Omental fat pad (tissue), 4 donors: ENCODE measurements at places on chromosomes 1 and 21.

DNA sequence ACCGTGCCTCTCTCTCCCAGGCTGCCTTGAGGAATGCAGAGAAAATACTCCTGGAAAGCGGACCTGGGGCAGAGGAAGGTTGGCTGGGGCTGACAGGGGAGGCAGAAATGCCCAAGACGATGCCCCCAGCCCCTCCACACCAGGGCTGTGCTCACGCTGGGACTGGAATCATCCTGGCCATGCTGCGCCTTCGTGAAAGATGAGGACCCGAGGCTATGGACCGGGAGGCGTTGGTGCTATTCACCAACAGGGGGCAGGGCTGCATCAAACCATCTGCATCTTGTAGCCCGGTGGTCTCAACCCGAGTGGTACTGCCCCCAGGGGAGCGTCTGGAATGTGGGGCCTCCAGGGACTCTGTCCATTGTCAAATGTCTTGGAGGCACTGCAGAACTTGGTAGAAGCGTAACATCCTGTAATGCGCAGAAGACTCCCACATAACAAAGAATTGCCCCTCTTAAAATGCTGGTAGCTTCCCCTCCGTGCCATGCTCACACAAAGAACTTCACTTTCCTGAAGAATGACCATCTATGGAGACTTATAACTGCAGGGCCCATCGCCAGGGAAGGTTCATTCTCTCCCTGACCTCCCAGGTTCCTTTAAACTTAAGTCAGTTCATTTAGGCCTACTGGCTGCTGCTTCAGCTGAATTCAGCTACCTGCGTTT, 251.2 kb downstream of the RRAGC start:
- DNase-seq = no peak

DNA sequence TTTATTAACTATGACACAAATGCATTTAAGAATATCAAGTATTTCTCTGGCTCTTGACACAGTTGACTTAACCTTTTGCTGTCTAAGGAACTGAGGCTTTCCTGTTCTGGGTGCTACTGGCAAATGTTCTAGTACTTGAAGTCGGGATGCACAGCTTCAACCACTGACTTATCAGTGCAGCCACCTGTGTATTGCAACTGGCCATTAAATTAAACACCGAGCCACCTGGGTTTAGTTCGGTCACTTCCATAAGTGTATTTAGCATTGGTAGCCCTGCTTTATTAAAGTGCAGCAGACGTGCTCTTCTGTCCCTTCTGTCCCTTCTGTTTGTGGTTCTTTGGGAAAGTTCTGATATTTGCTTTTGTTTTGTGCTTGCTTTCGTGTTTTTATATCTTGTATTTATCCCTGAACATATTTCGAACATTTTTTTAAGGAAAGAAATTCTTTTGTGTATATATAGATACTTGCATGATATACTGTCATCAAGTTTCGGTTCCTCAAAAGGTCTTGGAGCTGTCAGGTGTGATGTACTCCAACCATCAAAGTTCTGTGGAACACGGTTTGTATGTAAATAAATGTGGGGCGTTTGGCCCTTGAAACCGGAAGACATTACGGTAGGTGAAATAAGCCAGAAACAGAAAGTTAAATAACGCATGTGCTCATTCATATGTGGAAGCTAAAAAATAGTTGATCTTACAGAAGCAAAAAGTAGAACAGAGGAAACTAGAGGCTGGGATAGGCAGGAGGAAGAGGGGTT, 297.9 kb upstream of the GREM2 start:
- no peak for DNase-seq

DNA sequence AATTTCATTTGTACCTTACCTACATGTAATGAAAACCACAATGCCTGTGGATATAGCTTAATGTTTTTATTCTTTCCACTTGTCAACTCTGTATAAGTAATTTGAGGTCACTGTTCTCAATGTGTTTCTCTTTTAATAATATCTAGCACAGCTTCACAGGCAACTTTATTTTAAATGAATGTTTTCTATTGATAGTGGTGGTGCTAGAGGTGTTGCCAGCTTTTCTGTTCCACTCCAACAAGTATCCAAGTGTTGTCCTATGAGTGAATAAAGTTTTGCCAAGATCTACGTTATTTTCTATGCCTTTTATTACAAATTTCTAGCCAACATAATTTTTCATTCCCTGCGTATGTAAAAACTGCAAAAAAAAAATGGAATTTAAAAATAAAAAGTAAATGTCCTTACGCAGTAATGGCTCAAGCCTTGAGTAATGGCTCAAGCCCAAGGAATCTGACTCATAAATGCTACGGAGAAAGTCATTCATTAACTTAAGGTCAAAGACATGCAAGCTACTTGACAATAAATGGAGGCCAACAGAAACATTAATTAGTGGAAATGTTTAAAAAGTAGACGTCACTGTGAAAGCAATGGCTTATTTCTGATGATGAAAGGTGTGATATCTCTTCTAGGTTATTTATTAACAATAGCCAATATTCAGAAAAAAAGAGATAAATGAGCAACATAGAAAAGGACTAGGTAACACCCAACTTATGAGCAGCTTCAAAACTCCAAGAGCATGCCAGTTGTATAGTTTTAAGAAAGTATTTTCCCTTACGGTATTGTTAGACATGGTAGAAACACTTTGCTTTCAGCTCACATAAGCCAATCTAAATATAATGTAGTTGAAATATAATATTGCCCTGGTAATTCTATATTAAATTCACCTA, 71.4 kb downstream of the SLC44A5 start:
- DNase-seq = no peak

- peak; percentile 93 for DNase-seq
Measured at GRCh38 chr1:234533975-234534876, 55.2 kb upstream of the TARBP1 start.

DNA sequence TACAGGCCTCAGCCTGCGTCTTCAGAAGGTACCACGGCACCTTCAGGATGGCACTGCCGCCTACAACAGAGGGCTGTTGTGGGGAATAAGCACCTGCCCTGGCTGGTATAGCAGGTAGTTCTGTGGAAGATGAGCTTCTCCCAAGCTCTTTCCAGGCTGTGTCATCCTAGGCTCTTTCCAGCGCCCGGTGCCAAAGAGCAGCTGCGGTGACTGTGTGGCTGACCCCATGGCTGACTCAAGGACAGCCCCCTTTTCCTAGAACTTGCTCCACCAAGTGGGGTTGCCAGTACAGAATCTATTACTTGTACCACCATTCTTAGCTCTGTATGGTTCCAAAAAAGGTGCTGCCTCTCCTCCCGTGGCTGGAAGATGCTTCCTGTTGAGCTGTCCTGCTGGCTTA, 21.9 kb upstream of the EVA1B start:
- no peak for DNase-seq

GRCh38 chr21:34844924-34845238, 176.1 kb downstream of the CLIC6 start:
- no peak for DNase-seq

GRCh38 chr1:240004086-240004749, 87.5 kb upstream of the FMN2 start:
- no peak for DNase-seq

DNA sequence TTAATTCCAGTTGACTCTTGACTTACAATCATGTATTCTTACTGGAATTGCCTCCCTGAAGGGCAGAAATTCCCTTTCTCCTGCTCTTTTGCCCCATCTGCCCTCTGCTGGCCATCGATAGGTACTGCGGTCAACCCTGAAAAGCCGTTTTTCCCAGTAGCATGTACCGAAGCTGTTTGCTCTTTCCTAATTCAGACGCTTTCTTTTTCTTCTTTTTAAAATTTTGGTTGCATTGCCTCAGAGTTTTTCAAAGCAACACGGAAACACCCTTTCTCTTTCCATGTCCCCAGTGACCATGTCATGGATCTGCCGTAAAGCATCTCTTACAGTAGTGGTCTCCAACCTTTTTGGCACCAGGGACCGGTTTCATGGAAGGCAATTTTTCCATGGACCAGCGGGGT, 164.2 kb upstream of the C1orf21 start:
- DNase-seq = no peak

- DNase-seq = no peak
Measured at GRCh38 chr1:209770636-209771415, 13.5 kb downstream of the C1orf74 start.

DNA sequence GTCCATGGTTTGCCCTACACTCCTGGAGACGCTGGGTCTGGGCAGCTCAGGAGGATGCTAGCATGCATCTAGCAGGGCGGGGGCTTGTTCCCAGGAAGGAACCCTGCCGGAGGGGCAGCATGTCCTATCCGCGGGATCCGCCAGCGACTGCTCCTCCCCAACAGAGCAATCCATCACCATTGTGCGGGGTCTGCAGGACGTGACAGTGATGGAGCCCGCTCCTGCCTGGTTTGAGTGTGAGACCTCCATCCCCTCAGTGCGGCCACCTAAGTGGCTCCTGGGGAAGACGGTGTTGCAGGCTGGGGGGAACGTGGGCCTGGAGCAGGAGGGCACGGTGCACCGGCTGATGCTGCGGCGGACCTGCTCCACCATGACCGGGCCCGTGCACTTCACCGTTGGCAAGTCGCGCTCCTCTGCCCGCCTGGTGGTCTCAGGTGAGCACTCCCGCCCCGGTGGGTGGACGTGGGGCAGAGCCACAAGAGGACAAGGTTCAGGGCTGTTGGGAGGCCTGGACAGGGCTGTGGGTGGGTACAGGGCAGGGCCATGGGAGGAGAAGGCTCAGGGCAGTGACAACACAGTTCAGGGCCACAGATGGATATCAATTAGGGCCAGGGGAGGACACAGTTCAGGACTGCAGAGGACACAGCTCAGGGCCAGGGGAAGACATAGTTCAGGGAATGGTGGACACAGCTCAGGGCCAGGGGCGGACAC, 71.3 kb downstream of the OBSCN start:
- DNase-seq = peak; percentile 13

DNA sequence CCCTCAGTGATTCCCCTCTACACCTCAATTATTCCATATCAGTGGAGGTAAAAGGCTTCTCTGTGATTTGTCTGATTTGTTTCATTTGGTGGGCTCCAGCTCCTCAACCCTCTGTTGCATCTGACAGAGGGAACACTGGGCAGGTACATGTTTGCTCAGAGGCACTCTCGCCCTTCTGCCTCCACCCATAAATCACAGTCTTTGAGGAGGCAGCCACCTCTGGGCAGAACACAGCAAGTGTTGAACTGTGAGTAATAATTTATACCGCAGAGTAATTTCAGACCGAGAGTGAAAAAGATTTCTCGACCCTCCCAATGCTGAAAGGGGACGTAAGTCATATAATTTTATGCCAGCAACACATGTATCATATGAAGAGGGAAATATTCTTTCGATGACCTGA, 330.1 kb upstream of the PBX1 start:
- no peak for DNase-seq

DNA sequence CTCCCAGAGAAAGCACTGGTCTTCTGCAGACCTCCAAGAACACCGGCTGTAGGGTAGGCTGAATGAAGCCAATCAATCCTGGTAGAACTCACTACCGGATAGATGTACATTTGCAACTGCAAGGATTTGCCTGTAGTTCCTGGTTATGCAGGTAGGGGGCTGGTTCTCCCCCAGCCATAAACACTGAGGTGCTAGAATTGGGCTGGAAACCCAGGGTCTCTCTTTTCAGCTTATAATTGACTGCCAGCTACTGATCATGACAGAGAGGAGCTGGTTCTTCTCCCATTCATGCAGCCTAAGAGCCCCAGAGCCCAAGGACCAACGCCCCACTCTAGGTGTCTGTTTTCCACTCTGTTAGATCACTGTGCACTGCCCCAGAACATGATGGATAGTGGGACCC, 21.5 kb upstream of the MTARC2 start:
- DNase-seq = no peak

DNA sequence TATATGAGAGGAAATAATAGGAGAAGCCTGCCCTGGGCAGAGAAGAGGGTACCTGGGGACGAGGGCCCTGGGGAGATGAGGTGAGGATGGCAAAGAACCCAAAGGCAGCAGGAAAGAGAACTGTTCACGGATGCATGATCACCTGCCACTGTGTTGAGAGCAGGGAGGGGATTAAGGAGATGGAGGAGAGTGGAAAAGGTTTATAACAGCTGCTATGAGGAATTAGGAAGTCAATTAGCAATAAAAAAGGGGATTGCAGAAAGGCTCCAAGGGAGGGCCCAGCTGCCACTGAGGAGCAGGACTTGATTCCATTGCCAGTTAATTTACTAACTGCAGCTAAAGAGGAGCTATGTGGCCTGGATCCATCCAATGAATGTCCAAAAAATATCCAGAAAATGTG, 61.1 kb downstream of the GFI1 start:
- DNase-seq = no peak

GRCh38 chr1:115641762-115642167, at the start of gene VANGL1:
VANGL1 (plus strand) TSS chr1:115641970; CDS start chr1:115651414, 9,444 bp downstream.
- no peak for DNase-seq

DNA sequence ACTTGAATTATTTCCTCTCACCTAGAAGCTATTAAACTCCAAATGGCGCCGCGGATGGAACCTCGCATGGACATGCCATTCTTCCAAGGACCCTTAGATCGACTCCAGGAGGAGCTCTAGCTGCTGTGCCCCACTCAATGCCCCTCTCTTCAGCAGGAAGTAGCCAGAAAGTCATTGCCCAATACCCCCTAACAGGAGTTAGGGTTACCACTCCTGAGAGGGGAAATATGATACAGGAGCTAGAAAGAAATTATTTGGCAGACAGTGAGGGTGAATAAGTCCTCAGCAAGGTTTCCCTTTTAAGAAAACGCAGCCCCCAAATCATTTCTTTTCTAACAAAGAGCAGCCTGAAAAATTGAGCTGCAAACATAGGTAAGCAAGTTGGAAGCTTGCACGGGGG, 28.6 kb downstream of the TFB2M start:
- no peak for DNase-seq

- DNase-seq = no peak
Measured at GRCh38 chr1:38153066-38153777, 106.6 kb upstream of the POU3F1 start.

- DNase-seq = no peak
Measured at GRCh38 chr1:173415490-173415889, 61.6 kb upstream of the PRDX6 start.

- DNase-seq = peak; percentile 18
Measured at GRCh38 chr1:1082776-1083415, 8.8 kb upstream of the RNF223 start.

- peak; percentile 46 for DNase-seq
Measured at GRCh38 chr1:67853704-67854103, 20.4 kb upstream of the GNG12 start.

- DNase-seq = no peak
Measured at GRCh38 chr1:59013276-59013927, 229.6 kb upstream of the JUN start.

GRCh38 chr1:157499521-157499920, 52.8 kb downstream of the FCRL5 start:
- DNase-seq = no peak

DNA sequence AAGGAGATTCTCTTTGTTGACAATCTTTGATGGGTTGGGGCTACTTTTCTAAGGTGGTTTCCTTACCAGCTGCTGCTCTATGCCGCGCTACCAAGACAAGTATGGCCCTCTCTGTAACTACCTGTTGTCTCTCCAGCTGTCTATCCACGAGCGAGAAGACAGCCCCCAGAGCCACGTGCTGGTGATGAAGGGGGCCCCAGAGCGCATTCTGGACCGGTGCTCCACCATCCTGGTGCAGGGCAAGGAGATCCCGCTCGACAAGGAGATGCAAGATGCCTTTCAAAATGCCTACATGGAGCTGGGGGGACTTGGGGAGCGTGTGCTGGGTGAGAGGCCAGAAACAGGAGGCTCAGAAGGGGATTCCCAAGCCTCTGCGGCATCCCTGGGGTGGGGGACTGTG, 14.4 kb downstream of the ATP1A2 start:
- no peak for DNase-seq
